ENCODE measurements at places on chromosomes 7 and 10. TPM values are rescaled to one million over a fixed set of nuclear protein-coding genes. Genes with fewer than 3 reads are reported as not detected.

OR13A1 gene
- 1.5 TPM for total RNA-seq

IQUB gene
- total RNA-seq = 0.84 TPM

TCF7L2 gene
- total RNA-seq = 11.0 TPM

TSPAN15 gene
- 8.7 TPM for total RNA-seq

DNA sequence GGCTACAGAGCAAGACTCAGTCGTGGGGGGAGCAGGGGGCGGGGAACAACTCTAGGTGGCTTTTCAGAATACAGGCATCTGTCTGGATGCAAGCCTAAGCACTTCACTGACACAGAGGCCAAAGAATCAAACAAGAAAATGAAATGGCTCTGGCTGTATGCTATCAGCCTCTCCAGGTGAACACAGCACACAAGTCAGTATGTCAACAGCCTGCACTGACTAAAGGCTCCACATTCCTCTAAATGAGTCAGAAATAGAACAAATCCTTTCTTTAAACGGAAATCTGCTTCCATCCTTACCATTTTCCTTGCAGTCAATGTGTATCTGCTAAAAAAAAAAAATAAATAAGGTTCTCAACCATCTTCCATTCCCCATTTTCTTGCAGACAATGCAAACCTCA, 88.3 kb downstream of the ARMH3 start:
- DNase-seq = no peak

DNA sequence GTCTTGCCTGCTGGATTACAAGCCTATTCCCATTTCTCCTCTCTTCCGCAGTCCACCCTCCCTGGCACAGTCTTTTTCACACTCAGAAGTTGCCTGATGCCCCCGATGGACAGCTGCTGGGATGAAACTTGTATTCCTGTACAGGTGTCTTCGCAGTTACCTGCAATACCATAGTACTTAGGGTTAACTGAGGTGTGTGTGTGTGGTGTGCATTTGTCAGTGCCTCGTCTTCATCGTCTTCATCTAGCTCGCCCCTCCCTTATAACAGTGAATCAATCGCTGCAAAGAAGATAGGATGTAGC, 11.0 kb downstream of the NXPH1 start:
- no peak for DNase-seq

- no peak for DNase-seq
Observed at GRCh38 chr10:90817128-90817889, 40.5 kb downstream of the HTR7 start.

- no peak for DNase-seq
Observed at GRCh38 chr7:98167653-98168052, 43.6 kb upstream of the BHLHA15 start.

GRCh38 chr7:47361746-47362215, 220.1 kb downstream of the TNS3 start:
- no peak for DNase-seq

DNA sequence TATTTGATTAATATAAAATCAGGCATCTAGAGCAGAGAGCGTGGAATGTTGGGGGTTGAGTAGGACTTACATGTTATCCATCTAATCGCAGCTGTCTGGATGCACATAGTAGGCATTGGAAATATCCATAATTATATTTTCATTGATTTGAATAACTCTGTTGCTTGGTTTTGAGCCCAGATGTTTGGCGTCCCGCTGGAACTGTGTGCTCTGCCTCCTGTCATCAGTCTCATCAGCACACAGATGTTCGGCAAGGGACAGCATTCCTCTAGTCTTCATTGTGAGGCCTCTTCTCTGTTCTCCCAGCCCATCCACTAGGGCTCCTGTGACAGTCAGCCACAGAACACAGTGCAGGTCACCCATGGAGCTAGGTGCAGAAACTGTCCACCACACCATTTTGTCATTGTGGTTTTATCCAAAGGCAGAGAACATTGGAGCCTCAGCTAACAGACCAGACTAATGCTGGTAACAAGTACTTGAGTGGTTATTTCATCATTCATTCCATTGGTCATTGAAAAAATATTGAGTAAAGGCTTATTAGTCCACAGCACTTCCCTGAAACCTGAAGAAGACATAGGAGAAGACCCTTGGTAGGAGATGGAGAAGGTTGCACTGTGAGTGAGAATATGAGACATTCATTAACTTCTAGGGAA, 927.4 kb downstream of the LRMDA start:
- no peak for DNase-seq
